ENCODE measurements at places on chromosomes 1 and 21.

DNA sequence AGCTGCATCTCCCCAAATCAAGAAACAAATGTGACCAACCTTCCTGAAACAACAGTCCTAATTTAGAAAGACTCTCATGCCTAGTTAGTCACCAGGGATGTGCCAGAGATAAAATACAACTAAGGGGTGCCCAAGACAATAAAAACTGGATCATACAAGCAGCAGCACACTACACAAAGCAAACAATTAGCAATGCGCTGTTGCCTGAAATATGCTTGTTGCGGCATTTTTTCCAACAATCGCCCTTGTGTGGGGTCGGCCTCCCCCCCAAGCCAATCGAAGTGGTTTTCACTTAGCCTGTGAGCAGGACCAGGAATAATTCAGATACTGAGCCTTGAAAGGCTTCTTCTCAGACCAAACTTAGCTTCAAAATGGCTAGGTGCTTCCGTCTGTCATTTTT lies 1.4 kb upstream of the STMN1 start:
- H3K4me1 ChIP-seq, result peaks cover 22% of the 10 kb centered on the region
- H3K27ac ChIP-seq, result no peak overlapping the region
- H3K4me3 ChIP-seq, result peak overlapping the region; percentile 84
- peaks cover 23% of the 10 kb centered on the region for H3K36me3 ChIP-seq

DNA sequence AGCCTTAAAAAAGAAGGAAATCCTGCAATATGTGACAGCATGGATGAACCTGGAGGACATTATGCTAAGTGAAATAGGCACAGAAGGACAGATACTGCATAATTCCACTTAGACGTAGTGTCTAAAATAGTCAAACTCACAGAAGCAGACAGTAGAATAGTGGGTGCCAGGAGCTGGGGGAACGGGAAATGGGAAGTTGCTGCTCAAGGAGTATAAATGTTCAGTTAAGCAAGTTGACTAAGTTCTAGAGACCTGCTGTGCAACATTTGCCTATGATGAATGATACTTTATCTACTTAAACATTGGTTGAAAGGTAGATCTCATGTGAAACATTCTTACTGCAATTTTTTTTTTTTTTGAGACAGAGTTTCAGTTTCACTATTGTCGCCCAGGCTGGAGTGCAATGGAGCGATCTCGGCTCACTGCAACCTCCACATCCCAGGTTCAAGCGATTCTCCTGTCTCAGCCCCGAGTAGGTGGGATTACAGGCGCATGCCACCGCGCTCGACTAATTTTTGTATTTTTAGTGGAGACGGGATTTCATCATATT lies 197.8 kb downstream of the HIVEP3 start:
- peak; percentile 44 for DNase-seq
- no peaks in the 10 kb centered on the region for H3K27me3 ChIP-seq
- no peaks in the 10 kb centered on the region for H3K36me3 ChIP-seq
- H3K4me3 ChIP-seq, result peak overlapping the region; percentile 2
- peak overlapping the region; percentile 19 for H3K27ac ChIP-seq

GRCh38 chr21:26130249-26130881 lies 40.2 kb downstream of the APP start:
- no peak for DNase-seq
- H3K4me1 ChIP-seq, result peaks cover 2% of the 10 kb centered on the region

DNA sequence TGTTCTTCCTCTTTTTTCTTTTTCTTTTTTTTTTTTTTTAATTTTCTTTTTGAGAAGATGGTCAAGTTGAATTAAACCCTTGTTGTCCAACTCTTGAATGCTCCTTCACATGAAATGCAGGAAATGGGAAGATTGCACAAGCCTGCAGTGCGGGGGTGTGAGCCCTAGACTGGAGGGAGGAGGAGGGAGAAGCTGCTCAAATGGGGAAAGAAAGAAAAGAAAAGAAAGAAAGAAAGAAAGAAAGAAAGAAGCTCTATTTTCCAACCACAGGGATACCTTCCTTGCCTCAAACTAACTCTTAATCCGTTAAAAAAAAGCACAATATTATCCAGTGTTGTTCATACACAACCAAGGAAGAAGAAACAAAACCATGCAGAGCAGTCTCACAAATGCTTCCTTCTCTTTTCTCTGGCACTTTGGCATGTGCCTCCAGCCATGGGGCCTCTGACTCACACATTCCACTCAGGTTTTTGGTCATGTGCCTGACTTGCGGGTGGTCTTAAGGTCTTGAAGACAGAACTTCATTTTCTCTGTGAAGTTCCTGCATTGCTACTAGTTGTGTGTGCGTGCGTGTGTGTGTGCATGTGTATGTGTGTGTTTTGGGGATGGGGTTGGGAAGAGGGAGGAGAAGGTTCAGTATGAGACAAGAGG lies 276.1 kb downstream of the RPS6KC1 start:
- H3K36me3 ChIP-seq, result no peaks in the 10 kb centered on the region
- H3K27ac ChIP-seq, result no peak overlapping the region
- no peaks in the 10 kb centered on the region for H3K4me1 ChIP-seq
- H3K4me3 ChIP-seq, result no peak overlapping the region
- DNase-seq, result no peak
- H3K27me3 ChIP-seq, result peaks cover 6% of the 10 kb centered on the region

All from activated CD4-positive, alpha-beta memory T cell treated with anti-CD3 and anti-CD28 coated beads for 36 hours (primary cell).